ENCODE measurements at places on chromosomes 11 and 22.

DNA sequence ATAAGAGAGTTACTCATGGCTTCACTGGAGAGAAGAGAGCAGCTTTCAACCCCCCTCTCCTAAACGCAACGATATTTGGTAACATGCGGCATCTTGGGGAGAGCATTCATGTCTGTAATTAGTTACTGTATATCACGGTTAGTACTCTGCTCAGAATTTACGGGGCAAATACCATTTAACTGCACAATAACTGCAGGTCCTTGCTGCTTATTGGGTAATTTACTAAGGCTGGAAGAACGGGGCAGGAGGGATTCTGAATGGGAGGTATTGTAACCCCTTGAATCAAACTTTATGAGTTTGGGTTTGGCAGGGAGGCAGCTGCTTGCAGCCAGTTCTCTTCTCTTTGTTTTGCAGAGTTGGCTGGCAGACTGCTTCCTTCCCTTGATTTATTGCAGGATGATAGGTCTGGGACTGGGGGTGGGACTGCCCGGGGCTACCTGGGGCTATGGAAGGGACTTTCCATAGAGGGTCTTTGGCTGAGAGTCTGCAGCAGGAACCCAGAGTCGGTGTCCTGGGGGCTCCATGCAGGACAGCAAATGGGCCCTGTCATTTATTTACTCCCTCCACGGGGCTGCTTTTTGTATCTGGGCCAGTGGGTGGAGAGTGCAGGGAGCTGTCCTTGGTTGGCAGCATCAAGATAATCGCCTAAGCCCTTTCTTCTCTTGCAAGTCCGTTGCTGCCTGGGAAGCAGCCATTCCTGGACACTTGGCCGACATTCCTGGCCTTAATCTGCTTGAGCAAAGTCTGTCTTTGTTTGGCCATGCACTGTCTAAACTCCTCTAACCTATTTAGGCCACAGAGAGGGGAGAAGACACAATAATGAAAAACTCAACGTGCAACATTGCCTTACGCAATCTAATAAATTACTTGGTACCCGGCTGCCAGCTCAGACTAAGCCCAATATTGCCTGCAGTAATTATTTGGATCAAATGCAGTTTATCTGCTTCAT is 188.9 kb downstream of the ST3GAL4 start:
- DNase-seq = no peak

DNA sequence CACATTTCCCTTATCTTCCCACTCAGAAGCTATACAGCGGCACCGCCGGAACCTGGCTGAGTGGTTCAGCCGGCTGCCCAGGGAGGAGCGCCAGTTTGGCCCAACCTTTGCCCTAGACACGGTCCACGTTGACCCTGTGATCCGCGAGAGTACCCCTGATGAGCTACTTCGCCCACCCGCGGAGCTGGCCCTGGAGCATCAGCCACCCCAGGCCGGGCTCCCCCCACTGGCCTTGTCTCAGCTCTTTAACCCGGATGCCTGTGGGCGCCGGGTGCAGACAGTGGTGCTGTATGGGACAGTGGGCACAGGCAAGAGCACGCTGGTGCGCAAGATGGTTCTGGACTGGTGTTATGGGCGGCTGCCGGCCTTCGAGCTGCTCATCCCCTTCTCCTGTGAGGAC is 4.9 kb downstream of the NLRX1 start:
- DNase-seq = no peak

DNA sequence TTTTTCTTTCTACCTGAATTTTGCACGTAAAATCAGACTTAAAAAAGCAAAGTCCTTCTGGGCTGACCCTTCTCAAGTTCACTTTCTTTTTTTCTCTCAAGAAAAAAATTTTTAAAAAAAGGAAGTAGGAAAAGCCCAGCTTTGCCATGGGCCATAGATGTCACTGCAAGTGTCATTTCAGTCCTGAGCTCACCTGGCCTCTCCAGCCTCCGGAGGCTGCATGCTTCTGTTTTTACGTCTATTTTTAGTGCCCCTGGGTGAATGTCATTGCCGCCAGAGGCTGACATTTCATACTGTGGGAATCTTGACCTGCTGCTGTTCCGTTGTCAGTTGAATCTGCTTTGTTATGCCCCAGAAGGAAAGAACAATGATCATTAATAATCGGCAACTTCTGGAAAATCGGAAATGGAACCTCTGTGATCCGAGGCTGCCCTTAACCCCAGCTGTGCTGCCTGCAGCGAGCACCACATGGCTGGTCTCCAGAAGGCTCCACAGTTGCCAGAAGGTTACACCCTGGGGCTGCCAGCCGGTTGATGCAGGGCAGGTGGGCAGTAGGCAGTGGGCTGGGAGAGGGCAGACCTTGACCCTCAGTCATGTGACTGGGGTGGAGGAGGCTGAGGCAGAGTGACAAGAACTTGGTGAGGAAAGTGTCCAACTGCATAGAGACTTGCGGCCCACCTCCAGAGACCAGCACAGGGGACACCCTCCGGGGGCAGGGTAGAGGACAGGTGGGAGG is 16.7 kb upstream of the MYEOV start:
- no peak for DNase-seq

- DNase-seq = no peak
Measured at GRCh38 chr11:133082453-133082781, 449.9 kb downstream of the OPCML start.

GRCh38 chr11:35373284-35373933 is 45.9 kb downstream of the SLC1A2 start:
- no peak for DNase-seq

DNA sequence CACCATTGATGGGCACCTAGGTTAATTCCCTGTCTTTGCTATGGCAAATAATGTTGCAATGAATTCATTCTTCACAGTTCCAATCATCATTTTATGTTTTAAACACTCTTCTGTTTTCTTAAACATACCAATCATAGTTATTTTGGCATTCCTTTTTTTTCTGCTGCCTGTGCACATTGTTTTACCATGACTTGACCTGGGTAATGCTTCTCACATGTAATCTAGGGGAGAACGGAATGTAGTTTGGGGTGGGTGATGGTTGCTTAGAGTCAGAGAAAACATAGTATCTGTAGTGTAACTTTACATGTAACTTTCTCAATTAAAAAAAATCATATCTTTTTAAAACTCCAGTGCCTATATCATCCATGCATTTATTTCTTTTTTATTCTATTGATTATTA is 1945.3 kb upstream of the RAG2 start:
- peak; percentile 48 for DNase-seq

GRCh38 chr11:99565333-99565732 is 544.6 kb downstream of the CNTN5 start:
- no peak for DNase-seq

- DNase-seq = no peak
Measured at GRCh38 chr11:32108576-32108975, 17.7 kb downstream of the RCN1 start.

DNA sequence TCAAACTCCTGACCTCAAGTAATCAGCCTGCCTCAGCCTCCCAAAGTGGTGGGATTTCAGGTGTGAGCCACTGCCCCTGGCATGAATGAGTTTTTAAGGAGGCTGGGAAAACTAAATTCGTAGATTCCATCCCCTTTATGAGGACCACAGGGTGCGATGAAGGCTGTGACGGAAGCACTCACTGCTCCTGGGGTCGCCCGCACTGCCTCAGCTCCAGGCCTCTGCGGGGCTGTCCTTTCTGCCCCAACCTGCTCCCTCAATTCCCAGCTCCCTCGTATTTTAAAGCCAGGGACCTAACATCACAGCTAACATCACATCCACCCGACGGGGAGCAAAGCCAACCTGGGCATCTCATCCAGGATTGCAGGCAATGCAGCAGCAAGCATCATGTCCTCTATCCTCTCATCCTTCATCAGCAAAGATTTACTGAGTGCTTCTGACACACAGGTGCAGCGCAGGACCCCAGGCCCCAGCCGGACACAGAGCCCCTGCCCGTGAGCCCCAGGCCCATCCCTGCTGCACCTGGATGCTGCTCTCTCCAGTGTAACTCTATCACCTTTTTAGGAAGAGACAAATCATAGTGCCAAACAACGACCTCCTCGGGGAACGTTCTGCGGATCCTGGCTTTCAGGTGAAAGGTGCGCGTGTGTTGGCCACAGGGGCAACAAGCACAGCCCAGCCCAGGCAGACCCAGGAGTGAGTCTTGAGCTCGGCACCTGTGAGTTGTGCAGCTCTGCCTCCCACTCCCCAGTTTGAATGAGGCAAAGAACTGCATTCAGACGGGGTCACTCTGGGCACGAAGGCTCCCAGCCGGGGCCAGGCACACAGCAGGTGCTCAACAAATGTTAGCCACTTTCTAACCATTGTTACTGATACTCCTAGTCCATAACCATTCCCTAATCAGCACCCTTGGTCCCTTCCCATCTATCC is 134.3 kb downstream of the CRYBB2 start:
- DNase-seq = peak; percentile 41

- DNase-seq = no peak
Measured at GRCh38 chr11:122139595-122139866, 23.5 kb upstream of the BLID start.

- no peak for DNase-seq
Measured at GRCh38 chr11:69344570-69345145, 50.7 kb downstream of the MYEOV start.

DNA sequence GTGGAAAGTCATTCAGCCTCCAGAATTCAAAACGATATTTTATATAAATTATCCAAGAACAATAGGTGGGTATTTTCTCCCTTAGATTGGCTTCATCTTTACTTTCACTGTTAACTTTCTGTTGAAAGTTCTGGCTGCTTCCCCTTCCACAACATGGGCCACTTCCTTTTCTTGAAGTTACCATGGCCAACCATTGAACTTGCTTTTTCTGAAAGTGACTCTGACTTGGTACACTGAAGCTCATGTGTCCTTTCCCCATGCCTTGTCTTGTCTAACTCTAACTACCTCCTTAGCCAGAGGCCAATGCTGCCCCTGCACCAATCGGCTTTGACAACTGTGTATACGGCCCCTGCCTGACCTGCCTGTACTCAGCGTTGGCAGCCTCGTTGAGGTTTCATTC is 225.2 kb downstream of the FAT3 start:
- no peak for DNase-seq

DNA sequence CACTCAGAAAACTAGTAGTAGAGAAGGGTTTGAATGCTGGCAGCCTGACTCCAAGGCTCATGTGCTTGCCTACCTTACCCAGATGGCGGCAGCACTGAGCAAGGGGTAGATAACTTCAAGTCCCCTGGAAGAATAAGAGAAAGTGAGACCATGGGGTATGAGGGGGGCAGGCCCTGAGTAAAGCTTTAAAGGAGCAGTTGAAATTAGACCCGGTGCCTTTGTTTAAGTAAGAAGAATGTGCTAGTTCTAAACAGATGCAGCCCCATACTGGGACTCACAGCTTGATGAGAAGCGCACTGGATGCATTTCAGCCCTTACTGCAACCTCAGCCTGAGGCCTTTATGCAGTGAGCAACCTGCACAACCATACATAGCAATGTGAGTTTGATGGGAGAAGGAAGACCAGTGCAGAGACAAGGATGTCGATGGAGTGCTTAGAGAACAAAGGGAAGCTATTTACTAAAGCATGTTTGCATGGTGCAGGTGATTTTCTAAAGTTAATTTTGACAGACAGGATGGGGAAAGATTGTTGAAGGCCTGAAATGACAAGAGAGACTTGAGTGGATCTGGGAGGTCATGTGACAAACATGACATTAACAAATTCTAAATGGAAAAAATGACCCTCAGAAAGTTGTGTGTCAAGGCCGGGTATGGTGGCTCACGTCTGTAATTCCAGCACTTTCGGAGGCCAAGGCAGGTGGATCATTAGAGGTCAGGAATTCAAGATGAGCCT is 27.1 kb upstream of the TMA7B start:
- DNase-seq = no peak

GRCh38 chr11:65298655-65299179 is 15.9 kb upstream of the CDC42EP2 start:
- no peak for DNase-seq

- DNase-seq = no peak
Measured at GRCh38 chr22:47059701-47060161, 297.3 kb downstream of the TBC1D22A start.

GRCh38 chr11:123537726-123538125 is 107.7 kb downstream of the GRAMD1B start:
- no peak for DNase-seq

DNA sequence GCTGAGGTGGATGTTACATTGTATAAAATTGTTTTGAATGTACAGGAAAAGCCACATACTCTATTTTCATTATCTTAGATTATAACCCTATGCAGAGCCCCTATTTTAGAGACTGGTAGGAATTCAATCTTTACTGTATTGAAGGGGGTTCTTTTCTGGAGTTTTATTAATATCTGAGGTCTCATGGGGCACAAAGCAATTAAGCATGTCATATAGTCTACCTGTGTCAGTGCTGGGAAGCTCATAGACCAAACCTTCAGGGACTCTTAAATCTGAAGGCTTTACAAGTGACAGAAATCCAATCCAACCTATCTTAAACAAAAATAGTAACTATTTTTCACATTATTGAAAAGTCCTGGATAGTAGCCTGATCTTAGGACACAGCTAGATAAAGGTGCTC is 733.7 kb downstream of the NELL1 start:
- no peak for DNase-seq

DNA sequence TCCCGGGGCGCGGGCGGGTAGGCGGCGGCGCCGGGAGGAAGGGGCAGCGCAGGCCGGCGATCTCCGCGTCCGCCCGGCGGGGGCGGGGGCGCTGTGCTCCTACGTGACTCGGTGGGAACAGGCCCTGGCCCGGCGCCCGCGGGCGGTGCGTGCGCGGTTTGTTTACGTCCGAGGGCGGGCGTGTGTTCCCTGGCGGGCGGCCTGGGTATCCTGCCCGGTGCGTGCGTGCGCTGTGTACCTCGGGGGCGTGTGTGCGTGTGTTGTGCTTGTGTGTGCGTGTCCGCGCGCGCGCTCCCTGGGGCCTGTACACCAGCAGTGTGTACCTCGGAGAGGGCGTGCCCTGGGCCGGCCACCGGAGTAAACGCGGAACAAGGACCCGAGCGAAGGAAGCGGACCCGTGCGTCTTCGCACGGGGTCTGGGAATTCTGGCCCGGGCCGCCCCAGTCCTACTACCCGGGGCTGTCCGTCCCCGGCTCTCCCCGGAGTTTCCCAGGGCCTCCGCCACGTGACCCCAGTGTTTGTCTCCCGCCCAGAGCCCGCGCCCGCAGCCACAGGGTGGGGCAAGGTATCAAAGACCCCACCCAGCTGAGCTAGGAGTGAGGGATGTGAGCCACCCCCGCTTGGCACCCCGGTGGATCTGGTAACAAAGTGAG is 769 bp downstream of the MAFF start:
- DNase-seq = peak; percentile 84

DNA sequence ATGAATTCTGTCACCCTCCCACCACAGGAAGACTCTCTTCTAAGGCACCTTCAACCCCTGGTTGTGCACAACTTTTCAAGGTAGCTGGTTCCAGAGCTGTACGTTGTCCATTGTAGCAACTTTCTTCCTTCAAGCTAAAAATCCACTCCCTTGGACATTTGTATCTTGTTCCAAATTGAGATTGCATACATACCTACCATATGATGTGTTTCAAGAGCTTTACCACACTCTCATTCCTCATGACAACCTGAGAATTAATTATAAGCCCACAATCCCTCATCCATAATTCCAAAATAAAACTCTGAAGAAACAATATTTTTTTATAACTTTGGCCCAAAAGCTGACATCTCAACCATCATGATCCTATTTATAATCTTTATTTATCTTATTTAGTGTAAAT is 3.0 kb downstream of the OR52W1 start:
- DNase-seq = no peak

All from SJSA1 (cell line).